ENCODE measurements at places on chromosomes 16 and 17. TPM values are rescaled to one million over a fixed set of nuclear protein-coding genes. Genes with fewer than 3 reads are reported as not detected.

YBX2 gene
- total RNA-seq, result 17.3 TPM

PYDC1 gene
- not detected for total RNA-seq

CPHXL2 gene
- not detected for total RNA-seq

DNA sequence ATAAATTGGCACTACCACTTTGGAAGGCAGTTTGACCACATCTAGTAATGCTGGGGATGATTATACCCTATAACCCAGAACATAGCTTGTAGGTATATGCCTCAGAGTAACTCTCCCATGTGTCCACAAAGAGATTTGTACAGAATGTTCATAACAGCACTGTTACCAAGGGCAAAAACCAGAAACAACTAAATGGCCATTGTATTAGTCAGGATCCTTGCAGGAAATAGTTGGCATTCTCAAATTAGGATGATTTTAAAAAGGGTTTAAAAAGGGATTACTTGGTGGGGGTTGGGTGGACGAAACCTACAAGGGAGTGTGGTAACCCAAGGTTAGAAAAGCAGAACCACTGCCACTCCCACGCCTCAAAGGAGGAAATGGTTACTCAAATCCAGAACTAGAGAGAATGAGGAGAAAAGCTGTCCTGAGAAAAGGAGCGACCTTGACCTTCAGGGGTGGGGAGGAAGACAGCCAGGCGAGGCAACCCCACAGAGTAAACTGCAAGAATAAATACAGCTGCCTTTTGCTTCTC is 2.1 kb downstream of the CPPED1 start:
- H3K27me3 ChIP-seq, result no peaks in the 10 kb centered on the region
- no peaks in the 10 kb centered on the region for H3K36me3 ChIP-seq
- DNase-seq, result no peak
- no peak overlapping the region for H3K27ac ChIP-seq
- H3K4me3 ChIP-seq, result peak overlapping the region; percentile 54
- no peaks in the 10 kb centered on the region for H3K4me1 ChIP-seq

DNA sequence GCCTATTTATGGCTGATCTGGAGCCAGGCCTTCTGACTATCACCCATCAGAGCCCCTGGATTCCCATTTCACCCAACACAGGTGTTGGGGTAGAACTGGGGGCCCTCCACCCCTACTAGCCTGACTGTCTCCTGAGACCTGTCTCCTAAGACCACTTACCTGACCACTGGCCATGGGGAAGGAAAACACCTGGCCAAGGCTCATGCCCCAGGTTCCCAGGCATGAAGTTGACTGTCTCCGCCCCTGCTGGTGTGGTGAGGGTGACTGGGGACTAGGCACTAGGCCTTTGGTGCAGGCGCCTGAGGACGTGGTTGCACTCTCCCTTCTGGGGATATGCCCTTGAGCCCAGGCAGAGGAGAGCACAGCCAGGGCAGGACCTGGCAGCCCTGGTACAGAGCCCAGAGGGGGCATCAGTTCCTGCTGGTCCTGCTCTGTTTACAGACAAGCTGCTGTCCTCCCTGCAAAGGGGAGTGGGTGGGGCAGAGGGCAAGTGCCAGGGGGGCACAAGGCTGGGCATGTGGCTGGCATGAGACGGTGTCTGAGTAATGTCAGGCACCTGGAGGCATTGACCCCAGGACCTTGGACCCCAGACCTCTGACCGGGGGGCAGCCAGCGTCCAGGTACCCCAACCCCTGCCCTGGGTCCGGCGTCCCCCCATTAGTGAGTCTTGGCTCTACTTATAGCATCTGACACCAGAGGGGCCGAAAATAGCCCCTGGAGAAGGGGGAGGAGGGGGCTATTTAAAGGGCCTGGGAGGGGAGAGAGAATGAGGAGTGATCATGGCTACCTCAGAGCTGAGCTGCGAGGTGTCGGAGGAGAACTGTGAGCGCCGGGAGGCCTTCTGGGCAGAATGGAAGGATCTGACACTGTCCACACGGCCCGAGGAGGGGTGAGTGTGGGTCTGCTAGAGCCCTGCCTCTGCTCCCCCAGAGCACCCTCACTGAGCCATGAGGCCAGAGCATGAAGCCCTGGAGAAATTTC is at the start of gene TCAP:
TCAP (plus strand) TSS at position 769 of the 981 bp plus-strand sequence; CDS start at position 780, 11 bp downstream.
- H3K4me1 ChIP-seq, result no peaks in the 10 kb centered on the region
- H3K36me3 ChIP-seq, result peaks cover 7% of the 10 kb centered on the region
- H3K27me3 ChIP-seq, result peaks cover 37% of the 10 kb centered on the region
- no peak within 1 kb of the TSS for H3K4me3 ChIP-seq

DNA sequence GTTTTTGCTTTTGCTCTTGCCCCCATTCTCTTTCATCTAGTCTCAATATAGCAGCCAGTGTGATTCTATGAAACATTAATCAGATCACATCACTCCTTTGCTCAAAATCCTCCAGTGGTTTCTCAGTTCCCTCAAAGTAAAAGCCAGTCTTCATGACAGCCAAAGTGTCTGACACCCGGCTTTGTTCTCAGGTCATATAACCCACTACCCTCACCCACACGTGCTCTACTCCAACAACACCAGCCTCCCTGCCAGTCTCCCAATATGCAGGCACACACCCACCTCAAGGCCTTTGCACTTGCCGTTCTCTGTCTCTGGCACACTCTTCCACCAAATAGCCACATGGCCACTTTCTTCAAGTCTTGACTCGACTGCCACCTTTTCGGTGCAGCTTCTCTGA is 4.4 kb downstream of the MTMR4 start:
- no peak overlapping the region for H3K4me3 ChIP-seq
- H3K27ac ChIP-seq, result no peak overlapping the region
- H3K27me3 ChIP-seq, result no peaks in the 10 kb centered on the region
- no peaks in the 10 kb centered on the region for H3K4me1 ChIP-seq
- peaks cover 68% of the 10 kb centered on the region for H3K36me3 ChIP-seq

GRCh38 chr16:85521552-85522307 is 91.4 kb upstream of the GSE1 start:
- peaks cover 12% of the 10 kb centered on the region for H3K4me1 ChIP-seq
- H3K4me3 ChIP-seq, result no peak overlapping the region
- no peak for DNase-seq

DNA sequence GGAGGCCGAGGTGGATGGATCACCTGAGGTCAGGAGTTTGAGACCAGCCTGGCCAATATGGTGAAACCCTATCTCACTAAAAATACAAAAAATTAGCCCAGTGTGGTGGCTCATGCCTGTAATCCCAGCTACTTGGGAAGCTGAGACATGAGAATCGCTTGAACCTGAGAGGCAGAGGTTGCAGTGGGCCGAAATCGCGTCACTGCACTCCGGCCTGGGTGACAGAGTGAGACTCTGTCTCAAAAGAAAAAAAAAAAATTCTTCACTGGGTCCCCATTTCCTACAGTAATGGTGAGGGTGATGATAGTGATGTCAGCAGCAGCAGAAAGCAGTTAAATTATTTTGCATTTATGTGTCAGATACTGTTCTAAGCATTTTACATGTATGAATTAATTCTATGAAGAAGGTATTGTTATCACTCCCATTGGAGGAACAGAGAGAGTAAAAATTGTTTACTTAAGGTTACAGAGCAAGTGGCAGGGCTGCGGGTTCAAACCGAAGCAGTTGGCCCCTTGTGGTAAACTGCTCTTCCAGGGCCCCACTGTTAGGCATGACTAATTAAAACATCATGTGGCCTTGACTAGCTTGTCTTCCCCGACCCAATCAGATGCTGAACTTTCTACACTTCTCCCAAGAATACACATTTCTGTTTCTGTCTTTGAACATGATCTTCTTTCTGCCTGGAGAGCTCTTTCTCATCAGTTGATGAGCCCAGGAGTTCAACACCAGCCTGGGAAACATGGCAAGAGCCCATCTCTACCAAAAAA is 45.8 kb downstream of the STAT3 start:
- H3K27ac ChIP-seq, result no peak overlapping the region
- H3K4me3 ChIP-seq, result no peak overlapping the region
- no peaks in the 10 kb centered on the region for H3K27me3 ChIP-seq
- H3K4me1 ChIP-seq, result no peaks in the 10 kb centered on the region

DNA sequence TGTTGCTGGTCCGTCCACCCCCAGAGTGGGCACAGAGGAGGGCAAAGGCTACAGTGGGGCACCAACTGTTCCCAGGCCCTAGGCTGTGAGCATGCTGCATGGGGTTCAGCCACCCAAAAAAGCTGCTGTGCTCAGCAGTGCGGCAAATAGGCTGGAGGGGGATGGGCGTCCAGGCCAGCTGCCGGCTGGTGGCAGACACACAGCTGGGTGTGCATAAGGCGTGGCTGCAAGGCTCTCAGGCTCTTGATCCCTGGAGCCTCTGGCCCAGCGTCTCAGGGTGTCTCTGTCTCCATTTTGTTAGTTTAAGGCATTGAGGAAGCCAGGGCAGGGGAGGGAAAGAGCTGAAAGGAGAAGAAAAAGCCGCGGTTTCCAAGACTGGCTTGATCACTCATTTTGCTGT is 8.8 kb downstream of the RPL19 start:
- no peak overlapping the region for H3K27ac ChIP-seq
- DNase-seq, result peak; percentile 77
- peaks cover 12% of the 10 kb centered on the region for H3K36me3 ChIP-seq
- peaks cover 4% of the 10 kb centered on the region for H3K4me1 ChIP-seq
- H3K4me3 ChIP-seq, result no peak overlapping the region
- H3K27me3 ChIP-seq, result peaks cover 20% of the 10 kb centered on the region

DNA sequence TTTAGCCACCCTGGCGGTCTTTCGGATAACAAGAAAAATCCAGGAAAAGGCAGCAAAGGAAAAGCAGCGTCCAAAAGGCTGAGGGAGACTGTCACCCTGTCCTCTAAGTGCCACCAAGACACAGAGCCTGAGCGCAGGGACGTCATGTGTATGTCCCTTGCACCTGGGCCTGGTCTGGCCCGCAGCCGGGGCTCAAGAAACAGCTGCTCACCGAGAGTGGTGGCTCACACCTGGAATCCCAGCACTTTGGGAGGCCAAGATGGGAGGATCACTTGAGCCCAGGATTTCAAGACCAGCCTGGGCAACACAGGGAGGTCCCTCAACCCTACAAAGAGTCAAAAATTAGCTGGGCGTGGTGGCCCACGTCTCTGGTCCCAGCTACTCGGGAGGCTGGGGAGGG is 9.2 kb upstream of the MEAK7 start:
- H3K36me3 ChIP-seq, result no peaks in the 10 kb centered on the region
- peaks cover 3% of the 10 kb centered on the region for H3K4me1 ChIP-seq
- DNase-seq, result no peak
- no peaks in the 10 kb centered on the region for H3K27me3 ChIP-seq
- H3K27ac ChIP-seq, result no peak overlapping the region

DNA sequence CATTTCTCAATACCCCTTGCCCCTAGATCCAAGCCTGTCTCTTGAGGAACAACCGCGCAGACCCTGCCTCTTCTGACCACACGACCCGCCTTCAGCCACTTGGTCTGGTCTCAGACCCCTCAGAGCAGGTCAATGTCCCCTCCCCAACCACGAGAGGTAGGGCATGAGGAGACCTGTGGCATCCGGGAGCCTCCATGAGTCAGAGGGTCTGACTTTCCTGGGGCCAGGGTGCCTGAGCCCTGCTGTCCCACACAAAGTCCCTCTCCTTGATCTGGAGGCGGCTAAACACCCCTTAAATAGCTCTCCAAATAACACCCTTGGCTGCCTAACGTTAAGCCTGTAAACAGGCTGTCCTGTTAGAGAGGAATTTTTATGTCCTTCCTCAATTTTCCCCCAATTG is 5.1 kb downstream of the CARMIL2 start:
- H3K27ac ChIP-seq, result no peak overlapping the region
- no peak overlapping the region for H3K4me3 ChIP-seq
- DNase-seq, result no peak
- H3K4me1 ChIP-seq, result no peaks in the 10 kb centered on the region
- peaks cover 7% of the 10 kb centered on the region for H3K27me3 ChIP-seq

GRCh38 chr16:77643176-77643575 is 79.1 kb upstream of the NUDT7 start:
- no peak overlapping the region for H3K27ac ChIP-seq
- no peaks in the 10 kb centered on the region for H3K36me3 ChIP-seq
- DNase-seq, result no peak
- no peak overlapping the region for H3K4me3 ChIP-seq
- no peaks in the 10 kb centered on the region for H3K27me3 ChIP-seq
- no peaks in the 10 kb centered on the region for H3K4me1 ChIP-seq

- H3K4me3 ChIP-seq, result no peak overlapping the region
- no peaks in the 10 kb centered on the region for H3K27me3 ChIP-seq
- no peak overlapping the region for H3K27ac ChIP-seq
- H3K36me3 ChIP-seq, result peaks cover 64% of the 10 kb centered on the region
Measured at GRCh38 chr17:75795820-75796607, 11.4 kb downstream of the UNK start.

All from endodermal cell (in vitro differentiated cells).